NCI-H1436 (cell line): ENCODE measurements at places on chromosomes 4 and X.

DNA sequence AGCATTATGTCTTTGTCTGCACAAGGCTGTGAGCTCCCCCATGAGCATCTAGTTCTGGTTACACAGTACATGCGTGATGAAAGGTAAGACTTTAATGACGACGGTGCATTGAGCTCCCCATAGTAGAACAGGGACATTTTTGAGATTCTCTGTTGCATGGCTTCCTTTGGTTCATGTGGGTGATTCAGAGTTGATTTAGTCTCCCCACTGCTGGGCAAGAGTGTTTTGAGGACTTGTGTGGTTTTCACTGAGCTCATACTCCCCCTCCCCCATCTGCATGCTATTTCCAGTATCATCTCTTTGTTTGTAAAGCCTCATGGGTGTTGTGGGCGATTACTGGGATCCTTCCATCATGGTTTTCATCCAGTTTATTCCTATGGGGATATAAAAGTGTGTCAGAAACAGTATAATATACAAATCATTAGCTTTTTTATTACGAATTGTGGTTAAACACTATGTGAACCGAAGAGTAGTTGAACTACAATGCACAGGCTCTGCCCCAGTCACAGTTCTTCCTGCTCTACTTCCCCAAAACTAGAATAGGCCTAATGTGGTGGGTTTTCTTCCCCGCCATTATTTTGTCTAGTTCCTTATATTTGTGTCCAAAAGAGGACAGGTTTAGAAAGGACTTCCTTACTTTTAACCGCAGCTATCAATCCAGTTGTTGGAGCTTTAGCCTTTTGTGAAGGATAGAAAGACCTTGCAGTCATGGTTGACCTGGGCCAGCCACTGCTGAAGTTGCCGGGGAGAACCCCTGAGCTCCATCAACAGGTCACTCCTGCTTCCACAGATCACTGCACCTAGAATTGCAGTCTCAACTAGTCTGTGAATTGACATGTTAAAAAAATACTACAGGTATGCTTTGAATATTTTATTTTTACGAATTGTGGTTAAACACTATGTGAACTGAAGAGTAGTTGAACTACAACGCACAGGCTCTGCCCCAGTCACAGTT lies 30.4 kb downstream of the KIT start:
- DNase-seq, result no peak

GRCh38 chrX:134963041-134963440 lies 27.8 kb upstream of the SMIM10 start:
- DNase-seq, result no peak

- no peak for DNase-seq
Measured at GRCh38 chrX:43423876-43424275, 232.2 kb upstream of the MAOA start.

- no peak for DNase-seq
Measured at GRCh38 chr4:109134921-109135320, 167.5 kb downstream of the COL25A1 start.

DNA sequence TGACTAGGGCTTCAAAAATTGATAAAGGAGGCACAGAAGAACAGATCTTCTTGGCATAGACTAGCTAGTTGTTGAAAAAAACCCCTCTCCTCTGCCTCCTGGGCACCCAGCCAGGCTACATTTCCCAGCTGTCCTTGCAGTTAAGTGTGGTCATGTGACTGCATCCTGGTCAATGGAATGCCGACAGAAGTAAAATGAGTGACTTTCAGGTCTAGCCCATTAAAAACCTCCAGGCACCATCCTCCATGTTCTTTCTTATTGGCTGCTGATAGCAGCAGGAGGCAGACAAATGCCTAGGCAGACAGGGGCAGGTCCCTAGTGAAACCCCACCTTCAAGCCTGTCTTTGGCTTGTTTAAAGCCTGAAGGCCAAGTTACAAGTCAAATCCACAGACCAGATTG lies 35.3 kb downstream of the ATXN3L start:
- DNase-seq, result no peak

DNA sequence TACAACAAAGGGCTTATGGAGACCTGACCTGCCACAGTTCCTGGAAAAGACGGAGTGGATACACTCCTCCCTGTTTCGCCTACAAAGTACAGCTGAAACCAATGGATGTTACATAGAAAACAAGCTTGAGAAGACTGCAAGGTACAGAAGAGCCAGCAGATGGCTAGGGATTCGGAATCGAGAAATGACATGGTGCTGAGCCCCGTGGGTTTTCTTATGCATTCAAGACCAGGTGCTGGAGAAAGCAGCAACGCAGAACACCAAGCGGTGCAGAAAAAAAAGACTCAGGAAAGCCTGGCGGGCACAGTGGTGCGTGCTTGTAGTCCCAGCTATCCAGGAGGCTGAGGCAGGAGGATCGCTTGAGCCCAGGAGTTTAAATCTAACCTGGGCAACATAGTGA lies 13.8 kb downstream of the TIMM17B start:
- DNase-seq, result no peak

GRCh38 chr4:74962584-74962983 lies 29.7 kb downstream of the PARM1 start:
- no peak for DNase-seq

DNA sequence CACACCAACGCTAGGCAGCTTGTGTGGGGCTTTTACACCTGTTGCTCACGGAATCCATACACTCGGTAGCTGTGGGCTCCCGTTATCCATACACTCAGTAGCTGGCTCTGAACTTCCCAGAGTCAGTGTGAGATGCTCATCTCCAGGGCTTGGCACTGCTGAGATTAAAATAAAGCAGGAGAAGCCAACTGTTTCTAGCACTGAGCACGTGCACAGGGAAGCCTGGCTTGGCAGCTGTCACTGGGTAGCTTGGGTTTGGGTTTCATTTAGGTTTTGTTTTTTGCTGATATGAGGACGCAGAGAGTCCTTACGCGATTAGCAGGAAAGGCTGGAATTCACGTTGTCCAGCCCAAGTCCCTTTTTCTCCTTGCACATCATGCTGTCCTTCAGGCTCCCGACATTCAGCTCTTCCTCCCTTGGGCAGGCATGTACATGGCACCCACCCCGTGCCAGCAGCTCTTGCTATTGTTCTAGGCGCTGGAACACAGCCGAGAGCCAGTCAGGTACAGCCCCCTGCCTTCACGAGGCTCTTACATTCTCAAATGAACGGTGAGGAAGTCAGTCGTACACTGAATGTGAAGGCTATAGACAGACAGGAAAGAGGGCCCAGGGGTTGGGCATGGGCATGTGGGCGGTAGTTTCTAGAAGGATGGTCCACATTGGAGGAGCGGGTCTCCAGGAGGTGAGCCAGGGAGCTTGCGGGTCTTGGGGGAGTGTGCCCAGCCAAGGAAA lies 25.9 kb downstream of the NSG1 start:
- DNase-seq, result no peak

DNA sequence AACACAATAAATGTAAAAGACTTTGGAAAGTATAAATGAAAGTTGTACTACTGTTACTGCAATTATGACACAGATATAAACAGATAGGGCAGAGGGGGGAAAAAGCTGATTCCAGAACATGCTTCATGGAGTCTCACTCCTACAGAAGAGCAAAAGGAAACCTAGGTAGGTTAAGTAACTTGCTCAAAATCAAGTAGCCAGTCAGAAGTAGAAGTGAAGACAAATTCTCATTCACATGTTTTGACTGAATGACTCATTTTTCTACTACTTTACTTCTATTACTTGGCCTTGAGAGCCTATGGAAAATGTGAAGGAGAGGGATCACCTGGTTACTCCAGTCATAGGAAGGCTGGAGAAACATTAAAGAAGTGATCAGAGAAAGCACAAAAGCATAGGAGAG lies 23.6 kb upstream of the RASGEF1B start:
- DNase-seq, result no peak

DNA sequence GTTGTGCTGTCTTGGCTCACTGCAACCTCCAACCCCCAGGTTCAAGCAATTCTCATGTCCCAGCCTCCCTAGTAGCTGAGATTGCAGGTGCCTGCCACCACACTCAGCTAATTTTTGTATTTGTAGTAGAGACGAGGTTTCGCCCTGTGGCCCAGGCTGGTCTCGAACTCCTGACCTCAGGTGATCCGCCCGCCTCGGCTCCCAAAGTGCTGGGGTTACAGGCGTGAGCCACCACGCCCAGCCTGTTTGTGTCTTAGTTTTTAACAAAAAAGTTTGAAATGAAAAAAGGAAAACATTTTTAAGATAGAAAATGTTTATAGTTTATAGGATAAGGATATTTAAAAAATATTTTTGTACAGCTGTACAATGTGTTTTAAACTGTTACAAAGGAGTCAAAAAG lies 62.4 kb downstream of the CAPN6 start:
- DNase-seq, result no peak

DNA sequence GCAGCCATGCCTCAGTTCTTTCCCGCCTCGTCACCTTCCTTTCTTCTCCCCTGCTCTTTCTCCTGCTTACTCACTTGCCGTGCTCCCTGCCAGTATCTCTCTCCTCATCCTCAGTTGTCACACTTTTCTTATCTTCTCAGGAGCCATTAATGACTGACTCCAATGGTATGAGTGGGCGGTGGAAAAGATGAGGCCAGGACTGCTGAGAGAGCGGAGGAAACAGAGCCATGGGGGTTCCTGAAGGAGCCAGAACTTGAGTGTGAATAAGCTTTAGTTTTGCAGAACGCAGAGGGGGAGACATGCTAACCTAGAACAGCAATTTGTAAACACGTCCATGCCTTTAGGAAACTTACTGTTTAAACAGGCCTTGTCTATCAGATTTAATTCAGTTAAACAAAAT lies 126.5 kb downstream of the CHIC2 start:
- DNase-seq, result no peak

DNA sequence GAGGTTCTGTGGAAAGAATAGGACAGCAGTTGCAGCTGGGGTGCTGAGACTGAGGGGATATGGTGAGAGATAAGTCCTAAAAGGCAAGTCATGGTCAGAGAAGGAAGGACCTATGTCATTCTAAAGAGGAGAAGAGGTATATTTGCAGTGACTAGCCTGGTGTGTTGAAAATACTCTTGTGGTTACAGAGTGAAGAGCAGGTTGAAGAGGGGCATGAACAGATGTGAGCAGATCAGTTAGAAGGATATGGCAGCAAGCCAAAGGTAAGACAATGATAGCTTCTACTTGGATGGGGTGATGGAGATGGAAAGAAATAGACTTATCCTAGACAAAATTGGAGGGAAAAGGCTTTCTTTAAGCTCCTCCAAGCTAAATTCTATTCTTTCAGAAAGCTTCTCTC lies 469.8 kb upstream of the CPEB2 start:
- no peak for DNase-seq
